B cell (primary cell): ENCODE measurements at places on chromosomes 11 and 22.

DNA sequence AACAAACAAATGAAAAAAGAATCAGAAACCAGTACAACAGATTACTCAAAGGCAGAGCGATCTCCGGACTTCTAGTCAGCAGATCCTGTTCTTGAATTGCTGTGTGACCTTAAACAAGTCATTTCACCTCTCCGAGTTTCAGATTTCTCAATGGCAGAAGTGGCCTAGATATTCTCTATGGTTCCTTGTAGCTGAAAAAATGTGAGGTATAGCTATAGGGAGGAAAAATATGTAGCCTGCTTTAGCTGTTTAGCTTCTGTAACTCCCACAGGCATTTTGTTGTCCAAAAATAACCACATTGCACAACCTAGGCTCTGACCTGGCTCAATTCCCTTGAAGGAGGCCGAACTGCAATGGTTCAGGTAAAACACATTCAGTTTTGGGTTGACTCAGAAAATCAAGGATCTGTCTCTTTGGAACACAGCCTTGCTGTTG is 100.7 kb downstream of the DBX1 start:
- no peak for DNase-seq

DNA sequence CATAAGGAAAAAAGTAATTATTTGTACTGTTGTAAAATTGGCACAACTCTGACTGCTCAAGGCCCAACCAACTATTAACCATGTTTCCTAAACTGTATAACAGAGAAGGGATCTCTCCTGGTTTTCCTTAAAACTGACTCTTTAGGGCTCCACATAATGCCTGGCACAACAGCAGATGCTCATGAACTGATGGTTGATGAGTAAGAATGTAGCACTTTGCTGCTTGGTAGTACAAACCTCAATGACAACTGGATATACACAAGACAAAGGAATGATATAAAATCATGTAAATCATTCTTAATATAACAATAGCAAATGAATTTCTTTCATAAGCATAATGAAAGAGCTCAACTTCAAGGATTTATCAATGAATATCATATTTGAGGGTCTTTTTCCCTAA is 11.7 kb downstream of the MSANTD2 start:
- no peak for DNase-seq

DNA sequence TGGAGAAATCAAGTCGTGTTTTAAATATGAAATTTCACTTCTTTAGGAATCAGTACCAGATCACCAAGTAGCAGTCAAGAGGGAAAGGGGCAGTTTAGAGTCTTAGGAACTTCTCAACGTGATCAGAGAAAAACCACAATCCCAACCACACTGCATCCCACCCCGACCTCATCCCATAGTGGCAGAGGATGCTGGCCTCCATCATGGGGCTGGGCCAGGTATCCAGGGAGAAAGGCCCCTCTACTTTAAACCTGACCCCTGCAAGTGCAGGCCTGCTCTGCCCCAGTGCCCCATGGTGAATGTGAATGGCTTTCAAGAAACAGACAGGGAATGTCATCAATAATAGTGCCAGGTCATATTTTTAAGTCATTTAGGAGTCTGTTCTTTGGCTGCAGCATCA is 12.1 kb downstream of the CHST1 start:
- no peak for DNase-seq

GRCh38 chr22:27474112-27474571 is 327.4 kb downstream of the MN1 start:
- DNase-seq = no peak

GRCh38 chr11:313787-314553 is at the start of gene IFITM1:
Gene IFITM1 (plus strand): TSS chr11:314040. CDS start chr11:314171, 131 bp downstream.
- peak; percentile 78 for DNase-seq

- no peak for DNase-seq
These were observed 30.4 kb downstream of the USH1C start for GRCh38 chr11:17513853-17514252.

DNA sequence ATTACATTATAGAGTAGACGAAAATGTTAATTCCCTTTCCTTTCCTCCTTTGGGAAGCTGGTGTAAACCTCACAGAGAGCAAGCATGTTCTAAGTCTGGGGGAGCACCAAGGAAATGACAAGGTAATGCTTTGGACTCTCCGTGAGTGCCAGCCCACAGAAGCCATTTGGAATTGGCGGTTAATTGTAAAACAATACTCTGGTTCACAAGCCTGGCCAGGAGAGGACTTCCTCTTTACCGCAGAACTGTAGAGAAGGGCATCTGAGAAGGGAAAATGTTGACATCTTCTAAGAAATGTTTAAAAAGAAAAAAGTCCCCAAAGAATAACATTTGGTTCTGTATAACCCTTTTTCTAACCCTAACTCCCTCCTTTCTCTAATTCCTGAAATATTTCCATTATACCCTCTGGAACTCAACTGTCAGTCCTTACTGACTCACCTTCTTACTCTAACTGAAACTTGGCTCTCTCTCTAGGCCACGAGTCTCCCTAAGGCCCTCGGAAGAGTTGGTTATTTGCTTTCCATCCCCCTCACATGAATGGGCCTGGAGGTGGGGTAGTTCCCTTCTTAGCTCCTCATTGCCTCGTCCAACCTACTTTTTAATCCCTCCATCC is 379.8 kb downstream of the SOX6 start:
- DNase-seq = no peak

DNA sequence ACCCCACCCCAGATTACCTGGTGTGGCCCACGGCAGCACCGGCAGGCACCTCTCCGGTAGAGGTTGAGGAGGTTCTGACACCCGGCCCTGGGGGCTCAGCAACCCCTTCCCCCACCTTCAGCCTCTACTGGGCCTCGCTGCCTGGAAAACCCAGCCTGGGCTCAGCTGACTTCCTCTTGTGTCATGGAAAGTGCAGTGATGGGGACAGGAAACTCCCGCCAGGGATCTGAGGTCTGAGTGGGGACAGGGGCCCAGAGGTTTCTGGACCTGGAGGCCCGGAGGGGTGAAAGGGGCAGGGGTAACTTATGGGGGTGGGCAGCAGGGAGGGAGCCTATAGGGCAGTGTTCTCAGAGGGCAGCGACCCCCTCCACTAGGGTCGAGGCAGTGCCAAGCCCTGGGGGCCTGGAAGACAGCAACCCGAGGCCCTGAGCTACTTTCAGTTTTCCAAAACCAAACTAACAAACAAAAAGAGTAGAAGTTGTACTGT is 10.0 kb upstream of the CD5 start:
- DNase-seq = peak; percentile 56

- DNase-seq = no peak
These were observed 356.6 kb downstream of the CASP12 start for GRCh38 chr11:104541701-104542100.

- no peak for DNase-seq
These were observed 84.7 kb downstream of the BTBD10 start for GRCh38 chr11:13378316-13378715.

GRCh38 chr22:18111759-18112330 is 1.2 kb downstream of the TUBA8 start:
- DNase-seq = no peak

GRCh38 chr11:78274739-78275138 is 86.0 kb downstream of the USP35 start:
- DNase-seq = no peak

DNA sequence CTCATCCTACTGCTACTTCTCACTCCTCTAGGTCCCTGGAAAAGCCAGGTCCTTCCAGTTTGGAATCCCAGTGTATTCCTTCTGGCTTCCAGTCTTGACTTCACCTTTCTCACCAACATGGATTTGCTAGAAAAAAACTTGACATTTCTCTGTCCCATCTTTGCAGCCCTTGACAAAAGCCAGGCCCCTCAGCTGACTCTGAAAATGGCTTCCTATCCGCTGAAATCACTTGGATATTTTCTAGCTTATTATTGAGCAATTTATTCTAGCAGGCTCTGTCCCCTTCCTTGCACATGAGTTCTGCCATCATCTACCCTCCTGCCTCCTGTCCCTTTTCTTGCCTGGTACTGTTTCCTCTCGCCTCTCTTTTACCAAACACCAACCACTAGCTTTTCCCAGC is 427.2 kb downstream of the BUD13 start:
- no peak for DNase-seq
